ENCODE measurements at places on chromosomes 16 and 17. TPM values are rescaled to one million over a fixed set of nuclear protein-coding genes. Genes with fewer than 3 reads are reported as not detected.

VMO1 gene
- total RNA-seq, result not detected

VAC14 gene
- 25.0 TPM for total RNA-seq

CDRT15 gene
- not detected for total RNA-seq

TNFRSF17 gene
- not detected for total RNA-seq

ZFP3 gene
- total RNA-seq, result 1.8 TPM

SSH2 gene
- 32.0 TPM for total RNA-seq

EVI2A gene
- 25.5 TPM for total RNA-seq

KRTAP2-1 gene
- not detected for total RNA-seq

NLRC3 gene
- 25.9 TPM for total RNA-seq

CLDN7 gene
- total RNA-seq, result 1.5 TPM

STX1B gene
- 1.0 TPM for total RNA-seq

TNFRSF13B gene
- not detected for total RNA-seq

PDK2 gene
- total RNA-seq, result 13.3 TPM

MYH2 gene
- total RNA-seq, result not detected

DNA sequence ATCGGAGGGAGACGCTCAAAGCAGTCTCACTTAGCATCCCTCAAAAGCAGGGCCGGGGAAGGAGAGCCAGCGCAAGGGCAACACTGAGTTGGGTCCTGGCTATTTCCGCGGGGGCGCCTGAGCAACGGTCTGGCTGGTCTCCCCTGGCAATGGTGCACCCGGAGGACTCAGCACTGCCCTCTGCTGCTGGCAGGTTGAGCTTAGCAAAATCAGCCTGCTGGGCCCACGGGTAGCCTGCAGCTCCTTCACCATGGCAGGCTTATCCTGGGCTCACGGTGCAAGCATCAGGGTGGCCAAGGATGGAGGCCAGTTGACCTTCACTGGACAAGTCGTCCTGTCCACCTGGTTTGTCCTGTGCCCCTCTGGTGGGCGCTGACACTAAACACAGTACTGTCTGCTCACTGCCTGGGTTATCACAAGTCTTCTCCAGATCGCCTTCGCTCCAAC, 14.4 kb upstream of the ALDH3A1 start:
- DNase-seq, result peak; percentile 82

DNA sequence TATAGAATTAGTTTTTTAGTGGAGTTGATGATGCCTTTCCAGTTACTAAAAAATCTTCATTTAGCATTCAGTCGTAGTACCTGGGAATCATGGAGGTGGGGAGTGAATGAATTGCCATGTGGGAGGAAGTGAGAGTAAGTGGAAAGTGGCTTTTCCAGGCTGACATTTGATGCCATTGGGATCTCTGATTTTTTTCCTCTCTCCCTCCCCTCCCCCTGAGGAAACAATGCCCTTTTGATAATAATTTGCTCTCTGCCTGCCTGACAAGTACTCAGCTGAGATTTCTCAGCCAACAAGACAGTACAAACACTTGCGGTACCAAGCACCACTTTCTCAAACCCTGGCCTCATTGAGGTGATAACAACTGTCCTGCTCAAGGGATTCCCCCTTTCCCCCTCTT, 2.2 kb downstream of the UBE2Z start:
- DNase-seq, result no peak

GRCh38 chr16:49494474-49494873, 120.9 kb downstream of the C16orf78 start:
- DNase-seq, result no peak

- peak; percentile 96 for DNase-seq
Observed at GRCh38 chr16:3022208-3022683, 1.5 kb downstream of the HCFC1R1 start.

GRCh38 chr16:12837756-12838155, 34.1 kb upstream of the CPPED1 start:
- DNase-seq, result no peak

- peak; percentile 6 for DNase-seq
Observed at GRCh38 chr16:85424260-85425073, 188.7 kb upstream of the GSE1 start.

DNA sequence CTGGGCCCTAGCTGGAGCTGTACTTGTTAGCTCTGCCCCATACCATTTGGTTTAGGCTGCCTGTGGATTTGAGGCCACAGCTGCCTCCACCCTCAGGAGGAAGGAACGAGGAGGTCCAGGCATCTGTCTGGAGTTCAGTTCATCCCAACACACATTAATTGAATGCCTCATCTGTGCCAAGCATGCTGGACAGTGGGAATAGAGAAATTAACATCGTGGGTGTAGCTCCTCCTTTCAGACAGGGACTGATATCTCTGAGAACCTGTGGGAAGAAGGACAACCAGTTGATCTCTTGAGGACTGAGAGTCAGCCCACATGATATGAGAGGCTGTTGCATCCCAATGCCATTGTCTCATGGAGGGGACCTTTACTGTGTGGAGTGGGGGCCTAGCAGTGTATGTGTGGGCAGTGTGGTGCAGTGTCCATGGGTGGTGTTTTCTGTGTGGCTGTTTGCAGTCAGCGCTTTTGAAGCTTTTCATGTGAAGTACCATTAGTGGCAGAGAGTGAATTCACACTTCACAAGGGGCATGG, 29.4 kb upstream of the DDX52 start:
- DNase-seq, result no peak

DNA sequence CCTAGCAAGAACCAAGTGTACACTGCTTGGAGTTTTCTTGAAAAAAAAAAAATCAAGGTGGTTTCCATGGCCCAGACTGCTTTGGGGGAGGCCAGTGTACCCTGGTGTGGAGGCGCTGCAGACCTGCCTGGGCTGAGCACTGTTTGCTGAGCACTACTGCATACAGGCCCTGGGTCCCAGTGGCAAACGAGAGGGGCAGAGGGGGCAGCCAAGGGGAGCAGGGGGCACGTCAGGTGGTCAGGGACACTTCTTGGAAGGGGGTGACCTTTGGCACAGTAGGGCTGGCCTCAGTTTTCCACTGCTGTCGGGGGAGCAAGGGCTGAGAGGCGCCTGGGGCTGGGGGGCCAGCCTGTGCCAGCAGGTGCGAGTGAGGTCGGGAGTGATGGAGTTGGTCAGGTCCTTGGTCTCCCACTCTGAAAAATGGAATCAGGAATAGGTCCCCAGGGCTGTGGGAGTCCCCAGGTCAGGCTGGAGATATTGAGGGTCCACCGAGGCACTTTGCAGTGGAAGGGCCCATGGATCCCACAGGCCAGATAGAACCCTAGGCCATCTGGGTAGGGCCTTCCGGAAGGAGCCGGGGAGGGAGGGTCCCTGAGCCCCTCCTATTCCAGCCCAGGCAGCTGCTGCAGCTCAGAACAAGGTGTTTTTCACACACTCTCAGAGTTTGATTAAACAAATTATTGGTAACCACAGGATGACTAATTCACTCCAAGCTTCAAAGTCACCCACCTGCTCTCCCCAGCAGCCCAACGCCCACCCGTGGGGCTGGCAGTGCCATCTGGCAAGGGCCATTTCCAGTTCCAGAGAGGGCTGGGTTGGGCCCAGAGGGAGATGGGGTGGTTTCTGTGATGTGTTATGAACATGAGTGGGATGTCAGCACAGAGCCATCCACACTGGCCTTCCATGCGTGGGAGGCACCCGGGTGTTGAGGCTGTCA, 3.5 kb downstream of the ZFPM1 start:
- peak; percentile 85 for DNase-seq

DNA sequence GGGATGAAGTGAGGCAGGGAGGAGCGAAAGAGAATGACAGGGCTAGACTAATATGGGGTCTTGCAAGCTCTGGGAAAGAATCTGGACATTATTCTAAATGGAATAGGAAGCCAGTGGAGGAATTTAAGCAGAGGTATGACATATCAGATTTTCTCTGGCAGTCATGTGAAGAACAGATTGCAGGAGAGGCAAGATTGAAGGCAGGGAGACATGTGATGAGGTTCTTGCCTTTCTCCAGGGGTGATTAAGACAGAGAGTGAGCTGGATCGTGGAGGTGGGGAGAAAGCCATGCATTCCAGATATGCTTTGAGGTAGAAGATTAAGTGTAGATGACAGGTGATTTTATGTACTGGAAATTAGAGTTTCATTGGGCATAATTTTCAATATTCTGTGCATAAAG, 4.3 kb upstream of the THAP11 start:
- DNase-seq, result no peak

GRCh38 chr17:73401911-73402310, 90.1 kb upstream of the CDC42EP4 start:
- peak; percentile 28 for DNase-seq

DNA sequence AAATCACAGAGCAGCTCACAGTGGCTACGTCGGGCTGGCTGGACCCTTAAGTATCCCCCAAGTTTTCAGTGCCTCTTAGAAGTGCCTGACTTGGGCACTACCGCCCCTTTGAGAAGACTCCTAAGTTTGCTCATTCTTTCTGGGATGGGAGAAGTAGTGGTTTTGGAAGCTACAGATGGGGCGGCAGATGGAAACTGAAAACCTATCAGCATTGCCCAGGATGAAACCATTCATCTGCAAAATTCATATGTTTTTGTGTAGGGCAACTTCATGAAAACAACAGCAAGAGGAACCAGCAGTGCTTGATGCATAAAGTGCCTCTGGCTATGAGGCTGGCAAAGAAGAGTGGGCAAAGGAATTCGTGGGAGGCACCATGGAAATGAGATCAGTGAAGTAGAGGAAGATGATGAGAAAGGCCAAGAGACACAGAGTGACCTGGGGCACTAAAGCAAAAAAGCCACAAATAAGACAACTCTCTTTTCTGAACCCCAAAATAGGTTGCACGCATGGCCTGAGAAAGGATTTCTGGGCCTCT, 277.1 kb downstream of the XYLT1 start:
- DNase-seq, result no peak

GRCh38 chr17:56777859-56778258, 55.9 kb downstream of the C17orf67 start:
- DNase-seq, result no peak

- DNase-seq, result no peak
Observed at GRCh38 chr16:66566051-66566901, at the start of gene CMTM1. Gene CMTM1 (plus strand): TSS chr16:66566439. CDS start chr16:66566514, 75 bp downstream.

DNA sequence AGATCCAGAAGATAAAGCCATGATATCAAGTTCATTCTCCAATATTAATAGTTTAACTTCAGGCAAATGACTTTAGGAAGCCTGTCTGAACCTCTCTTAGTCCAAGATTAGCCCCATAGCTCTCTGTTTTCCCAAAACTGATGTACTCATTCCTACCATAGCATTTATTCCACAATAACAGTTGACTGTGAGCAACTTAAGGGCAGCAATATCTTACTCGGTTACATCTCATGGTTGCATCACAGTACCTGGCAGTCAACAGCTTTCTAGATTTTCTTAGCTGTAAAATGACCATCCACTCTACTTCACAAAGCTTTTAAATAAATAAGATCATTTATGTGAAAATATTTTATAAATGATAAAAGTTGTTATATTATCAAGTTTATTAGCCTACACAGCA, 58.2 kb upstream of the STAC2 start:
- DNase-seq, result no peak

DNA sequence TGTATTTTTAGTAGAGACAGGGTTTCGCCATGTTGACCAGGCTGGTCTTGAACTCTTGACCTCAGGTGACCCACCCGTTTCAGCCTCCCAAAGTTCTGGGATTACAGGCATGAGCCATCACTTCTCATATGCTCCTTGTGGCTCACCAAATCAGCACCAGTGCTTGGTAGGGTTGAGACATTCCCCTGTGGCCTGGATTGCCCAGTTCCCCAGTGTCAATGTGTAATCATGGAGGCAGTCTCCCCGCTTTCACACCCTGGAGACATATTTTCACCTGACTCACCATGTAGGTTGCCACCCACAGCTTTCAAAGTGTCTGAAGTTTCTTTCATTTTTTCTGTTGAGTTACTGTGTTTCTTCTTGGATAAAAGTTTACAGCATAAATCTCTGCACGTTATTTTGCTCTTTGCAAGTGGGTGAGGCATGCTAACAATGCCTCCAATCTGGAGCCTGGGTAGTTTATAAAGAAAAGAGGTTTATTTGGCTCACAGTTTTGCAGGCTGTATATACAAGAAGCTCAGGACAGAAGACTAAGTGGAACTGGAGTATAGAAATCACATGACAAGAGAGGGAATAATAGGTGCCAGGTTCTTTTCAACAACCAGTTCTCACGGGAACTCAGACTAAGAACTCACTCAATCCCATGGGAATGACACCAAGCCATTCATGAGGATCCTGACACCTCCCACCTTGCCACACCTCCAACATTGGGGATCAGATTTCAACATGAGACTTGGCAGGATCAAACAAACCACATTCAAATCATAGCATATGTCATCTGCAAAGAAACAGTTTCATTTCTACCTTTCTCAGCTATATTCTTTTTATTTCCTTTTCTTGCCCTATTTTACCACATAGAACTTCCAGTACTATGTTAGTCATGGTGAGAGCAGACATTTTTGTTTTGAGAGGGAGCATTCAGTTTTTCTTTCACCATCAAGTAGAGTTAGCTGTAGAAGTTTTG, 113.2 kb downstream of the PHKB start:
- DNase-seq, result peak; percentile 67

DNA sequence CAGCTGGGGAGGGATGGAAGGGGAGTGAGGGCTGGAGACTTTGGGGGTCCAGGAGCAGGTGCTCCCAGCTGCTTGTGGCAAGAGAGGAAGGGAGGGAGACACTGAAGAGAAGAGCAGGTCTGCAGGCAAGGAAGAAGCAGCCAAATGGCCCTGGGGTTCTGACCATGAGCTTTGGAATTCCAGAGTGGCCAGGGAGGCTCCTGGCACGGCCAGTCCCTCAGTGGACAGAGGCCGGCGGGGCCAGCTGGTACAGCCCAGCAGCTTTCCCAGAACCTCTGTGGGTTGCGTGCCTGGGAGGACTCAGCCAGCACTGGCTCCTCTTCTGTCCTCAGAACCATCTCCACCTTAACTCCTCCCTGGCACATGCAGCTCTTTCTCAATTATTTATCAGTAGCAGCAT, 233.0 kb downstream of the MSI2 start:
- DNase-seq, result no peak

DNA sequence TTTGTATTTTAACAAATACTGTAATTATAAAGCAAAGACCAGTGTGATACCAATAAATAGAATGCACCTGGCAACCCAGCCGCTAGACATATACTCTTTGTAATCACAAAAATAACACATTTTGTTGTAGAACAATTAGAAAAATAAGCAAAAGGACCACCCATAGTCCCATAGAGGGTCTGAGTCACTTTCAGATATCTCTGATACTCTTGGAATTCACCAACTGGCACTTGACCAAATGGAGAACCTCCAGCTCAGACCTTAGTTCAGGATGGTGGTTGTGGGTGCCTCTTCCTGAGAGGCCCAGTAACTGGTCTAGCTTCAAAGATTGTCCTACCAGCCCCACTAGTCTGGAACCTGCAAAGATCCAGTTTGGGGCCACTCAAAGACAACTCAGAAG, 789 bp upstream of the TERF2 start:
- DNase-seq, result no peak

- no peak for DNase-seq
Observed at GRCh38 chr16:65769055-65769465, 597.4 kb upstream of the CDH5 start.

- no peak for DNase-seq
Observed at GRCh38 chr17:48177816-48178215, 70.2 kb downstream of the SNX11 start.
